ENCODE measurements at places on chromosomes 6 and 20. TPM values are rescaled to one million over a fixed set of nuclear protein-coding genes. Genes with fewer than 3 reads are reported as not detected.
A peak's percentile ranks its signal among the peaks of the same experiment; 100 is the strongest.

GRCh38 chr6:138719744-138720143 is 53.8 kb upstream of the CCDC28A start:
- DNase-seq: no peak

- no peak for DNase-seq
Observed at GRCh38 chr6:107740496-107741190, 83.5 kb downstream of the SCML4 start.

DNA sequence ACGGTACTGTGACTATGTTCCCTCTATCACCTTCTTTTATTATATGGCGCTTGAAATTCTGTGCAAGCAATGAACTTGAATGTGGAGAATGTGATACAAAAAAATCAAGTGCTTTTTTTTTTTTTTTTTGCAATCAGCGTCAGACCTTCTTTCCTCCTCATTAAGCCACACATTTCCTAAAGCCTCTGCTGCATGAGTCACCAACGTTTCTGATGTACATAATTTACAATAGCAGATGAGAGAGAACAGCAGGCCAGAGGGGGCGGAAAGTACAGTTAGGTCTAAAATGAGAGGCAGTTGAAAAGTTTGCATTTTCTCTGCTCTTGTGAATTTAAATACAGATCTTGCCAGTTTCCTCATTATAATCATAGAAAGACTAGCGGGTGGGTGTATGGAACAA is 114.6 kb upstream of the RIPOR2 start:
- DNase-seq: peak; percentile 72

GRCh38 chr20:48904566-48905296 is 16.8 kb upstream of the ARFGEF2 start:
- peak; percentile 68 for DNase-seq

DNA sequence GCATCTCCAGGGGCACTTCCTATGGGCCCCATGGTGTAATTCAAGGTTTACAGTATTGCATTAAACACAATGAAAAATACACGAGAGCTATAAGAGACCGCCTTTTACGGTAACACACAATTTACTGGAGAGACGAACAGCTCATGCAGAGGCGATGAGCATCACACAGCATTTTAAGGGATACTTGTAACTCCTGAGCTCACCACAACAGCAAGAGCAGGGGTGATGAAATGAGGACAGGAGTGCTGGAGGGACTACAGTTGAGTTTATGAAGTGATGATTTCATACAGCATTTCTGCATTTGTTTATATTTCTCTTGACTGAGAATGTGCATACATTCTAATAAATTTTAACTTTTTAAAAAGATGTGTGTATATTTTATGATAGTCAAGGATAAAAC is 113.9 kb downstream of the WDR27 start:
- no peak for DNase-seq

DNA sequence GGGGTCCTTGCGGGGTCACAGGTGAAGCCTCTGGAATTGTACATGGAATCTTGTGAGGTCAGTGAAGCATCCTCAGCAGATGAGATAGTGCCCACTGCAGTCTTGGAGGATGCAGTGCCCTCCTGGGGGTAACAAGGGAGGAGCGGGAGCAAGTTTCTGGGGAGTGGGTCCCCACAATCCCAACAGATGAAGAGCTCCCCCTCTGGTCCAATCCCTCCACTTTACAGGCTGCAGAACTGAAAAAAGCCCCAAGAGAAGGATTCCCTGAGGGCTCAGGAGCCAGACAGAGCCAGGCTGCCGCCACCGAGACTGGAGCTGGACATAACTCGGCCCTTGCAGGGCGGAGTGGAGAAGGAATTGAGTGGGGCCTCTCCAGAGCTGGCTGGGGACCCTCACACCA is 52.4 kb downstream of the TTI1 start:
- no peak for DNase-seq

DNA sequence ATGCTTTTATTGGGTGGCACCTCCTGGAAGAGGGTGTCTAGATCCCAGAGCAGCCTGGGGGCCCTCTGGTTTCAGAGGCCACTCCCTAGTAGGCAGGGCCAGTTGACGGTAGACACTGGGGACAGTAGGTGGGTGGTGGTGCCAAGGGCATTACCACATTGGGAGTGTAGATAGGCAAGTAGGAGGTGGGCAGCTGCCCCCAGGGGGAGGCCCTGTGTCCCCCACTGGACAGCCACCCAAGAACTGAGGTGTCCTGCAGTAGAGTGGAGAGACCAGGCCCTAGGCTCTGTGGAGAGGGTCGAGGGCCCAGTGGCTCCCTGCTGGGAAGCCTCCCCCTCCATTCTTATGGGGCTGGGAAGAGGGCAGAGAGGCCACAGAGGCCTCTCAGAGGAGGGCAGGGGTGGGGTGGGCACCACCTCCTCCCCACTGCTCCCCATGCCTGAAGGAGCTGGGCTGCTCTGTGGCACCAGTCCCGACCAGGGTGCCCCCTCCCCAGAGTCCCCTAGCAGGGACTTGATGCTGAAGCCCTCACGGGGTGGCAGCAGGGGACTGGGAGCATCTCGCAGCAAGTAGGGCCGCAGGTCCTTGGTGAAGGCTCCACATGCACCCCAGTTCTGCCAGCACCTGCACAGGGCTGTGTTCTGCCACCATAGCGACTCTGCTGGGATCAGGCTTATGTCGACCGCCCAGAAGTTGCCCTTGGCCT is 305.0 kb upstream of the KCNQ5 start:
- DNase-seq: no peak

GRCh38 chr20:15257569-15257870 is 920.1 kb upstream of the FLRT3 start:
- no peak for DNase-seq

GRCh38 chr20:20192366-20192765 is 140.0 kb downstream of the CFAP61 start:
- no peak for DNase-seq

PAK5 gene
- not detected for total RNA-seq

DNA sequence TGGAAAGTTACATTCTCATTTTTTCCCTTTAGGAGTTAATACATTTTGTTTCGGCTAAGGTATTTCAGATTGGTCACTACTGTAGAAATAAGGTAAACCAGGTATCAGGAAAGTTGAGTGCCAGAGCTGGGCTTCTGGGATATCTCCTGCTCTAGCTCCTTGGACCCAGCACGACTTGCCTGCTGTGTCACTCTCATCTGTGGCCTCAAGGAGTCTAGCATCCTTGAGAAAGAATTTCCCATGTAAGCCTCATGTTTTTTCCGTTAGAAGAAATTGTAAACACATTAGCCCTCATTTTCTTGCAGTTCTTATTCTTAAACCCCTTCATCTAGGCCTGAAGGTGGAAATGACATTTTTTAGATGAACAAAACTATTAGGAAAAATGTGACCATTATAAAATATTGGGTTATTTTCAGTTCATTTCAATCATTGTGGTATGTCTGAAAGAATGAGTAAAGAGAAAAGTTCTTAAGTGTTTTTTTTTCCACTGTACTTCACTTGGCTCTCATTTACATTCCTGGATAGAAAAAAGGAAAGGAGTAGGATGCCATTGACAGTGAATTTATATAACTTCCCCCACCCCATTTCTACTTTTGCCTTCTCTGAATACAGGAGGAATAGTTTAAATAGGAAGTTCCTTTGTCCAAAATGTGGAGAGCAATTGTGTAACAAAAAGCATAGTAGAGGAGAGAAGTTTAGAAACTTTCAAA is 46.7 kb downstream of the CD2AP start:
- no peak for DNase-seq

- DNase-seq: peak; percentile 18
Observed at GRCh38 chr6:43060034-43060754, 763 bp downstream of the KLC4 start.

GRCh38 chr6:55827818-55828522 is 47.4 kb downstream of the BMP5 start:
- no peak for DNase-seq

DNA sequence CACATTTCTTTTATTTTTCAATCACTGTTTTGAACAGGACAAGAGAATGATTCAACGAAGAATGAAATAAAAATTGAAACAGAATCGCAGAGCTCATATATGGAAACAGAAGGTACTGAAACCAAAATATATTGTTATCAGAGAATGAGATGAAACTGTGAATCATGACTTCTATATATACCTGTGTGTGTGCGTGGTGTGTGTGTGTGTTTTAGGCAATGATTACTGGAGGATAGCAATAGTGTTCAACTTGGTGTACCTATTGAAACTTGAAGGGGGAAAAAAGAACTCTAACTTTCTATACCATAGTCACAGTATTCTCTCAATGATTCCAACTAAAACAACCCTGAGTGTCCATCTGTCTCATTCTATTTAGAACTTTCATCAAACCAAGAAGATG is 586.6 kb downstream of the KIF16B start:
- DNase-seq: no peak

DNA sequence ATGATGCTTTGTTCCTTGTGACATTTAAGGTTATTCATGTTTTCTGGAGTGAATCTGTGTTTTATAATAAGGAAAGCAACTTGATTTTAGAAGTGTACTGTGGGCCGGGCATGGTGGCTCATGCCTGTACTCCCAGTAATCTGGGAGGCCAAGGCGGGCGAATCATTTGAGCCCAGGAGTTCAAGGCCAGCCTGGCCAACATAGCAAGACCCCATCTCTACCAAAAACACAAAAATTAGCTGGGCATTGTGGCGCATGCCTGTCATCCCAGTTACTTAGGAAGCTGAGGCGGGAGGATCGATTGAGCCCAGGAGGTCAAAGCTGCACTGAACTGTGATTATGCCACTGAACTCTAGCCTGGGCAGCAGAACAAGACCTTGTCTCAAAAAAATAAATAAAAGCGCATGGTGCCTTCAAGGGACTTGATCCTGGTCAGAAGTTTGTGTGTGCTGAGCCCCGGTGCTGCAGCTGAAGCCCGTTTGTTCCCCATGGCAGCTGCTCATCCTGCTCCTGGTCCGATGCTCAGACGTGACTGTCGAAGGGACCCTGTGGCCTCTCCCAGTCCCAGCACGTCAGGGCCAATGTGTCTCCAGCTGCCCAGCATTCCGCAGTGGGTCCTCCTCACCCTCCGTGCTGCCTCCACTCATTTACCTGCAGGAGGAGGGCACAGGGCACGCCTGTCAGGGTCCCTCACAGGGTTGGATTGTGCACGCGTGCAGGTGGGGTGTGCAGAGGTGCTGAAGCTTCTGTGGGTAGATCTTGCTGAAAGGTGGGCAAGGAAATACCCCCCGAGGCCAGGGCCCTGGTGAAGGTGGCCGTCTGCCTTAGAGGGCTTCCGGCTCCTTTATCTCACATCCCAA is 18.3 kb downstream of the ENTPD6 start:
- no peak for DNase-seq

GRCh38 chr6:43395776-43396175 is 26.3 kb upstream of the ZNF318 start:
- DNase-seq: no peak

DNA sequence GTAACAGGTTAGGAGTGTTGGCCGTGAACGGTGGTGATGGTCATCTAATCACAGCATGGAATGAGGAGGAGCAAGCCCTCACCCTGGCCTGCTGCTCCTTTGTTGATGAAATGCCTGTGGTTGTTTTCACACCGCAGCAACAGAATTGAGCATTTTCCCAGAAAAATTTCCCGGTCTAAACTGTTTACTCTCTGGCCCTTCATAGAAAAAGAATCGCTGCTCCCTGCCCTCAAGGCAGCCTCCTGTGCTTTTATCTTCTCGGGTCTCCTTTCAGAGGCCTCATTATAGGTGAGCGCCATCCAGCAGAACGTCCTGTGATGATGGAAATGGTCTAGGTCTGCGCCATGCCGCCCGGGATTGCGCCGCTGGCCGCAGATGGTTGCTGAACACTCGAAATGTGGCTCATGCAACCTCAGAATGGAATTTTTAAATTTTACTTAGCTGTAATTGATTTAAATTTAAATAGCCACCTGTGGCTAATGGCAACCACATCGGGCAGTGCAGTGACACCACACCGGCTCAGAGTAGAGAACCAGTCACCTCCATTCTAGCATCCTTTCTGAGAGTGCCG is 30.2 kb downstream of the PHACTR3 start:
- no peak for DNase-seq

DNA sequence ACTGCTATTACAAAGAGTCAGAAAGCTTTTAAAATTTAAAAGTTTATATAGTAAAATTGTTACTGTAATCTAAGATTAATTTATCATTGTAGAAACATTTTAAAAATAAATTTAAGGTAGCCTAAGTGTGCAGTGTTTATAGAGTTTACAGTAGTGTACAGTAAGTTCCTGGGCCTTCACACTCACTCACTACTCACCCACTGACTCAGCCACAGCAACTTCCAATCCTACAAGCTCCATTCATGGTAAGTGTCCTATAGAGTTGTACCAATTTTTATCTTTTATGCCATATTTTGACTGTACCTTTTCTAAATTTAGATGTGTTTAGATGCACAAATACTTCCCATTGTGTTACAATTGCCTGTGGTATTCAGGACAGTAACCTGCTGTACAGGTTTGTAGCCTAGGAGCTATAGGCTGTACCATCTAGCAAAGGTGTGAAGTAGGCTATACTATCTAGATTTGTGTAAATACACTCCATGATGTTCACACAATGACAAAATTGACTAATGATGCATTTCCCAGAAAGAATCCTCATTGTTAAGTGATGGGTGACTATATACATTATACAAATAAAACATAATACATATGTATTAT is 10.2 kb upstream of the TMEM170B start:
- DNase-seq: no peak

- DNase-seq: peak; percentile 44
Observed at GRCh38 chr20:47396762-47397476, 40.4 kb upstream of the ZMYND8 start.

GRCh38 chr6:115544765-115545671 is 515.7 kb downstream of the FRK start:
- DNase-seq: peak; percentile 36
